ENCODE measurements at places on chromosomes 4 and X.

GRCh38 chrX:39805022-39805421 lies 292.7 kb downstream of the BCOR start:
- DNase-seq = no peak

DNA sequence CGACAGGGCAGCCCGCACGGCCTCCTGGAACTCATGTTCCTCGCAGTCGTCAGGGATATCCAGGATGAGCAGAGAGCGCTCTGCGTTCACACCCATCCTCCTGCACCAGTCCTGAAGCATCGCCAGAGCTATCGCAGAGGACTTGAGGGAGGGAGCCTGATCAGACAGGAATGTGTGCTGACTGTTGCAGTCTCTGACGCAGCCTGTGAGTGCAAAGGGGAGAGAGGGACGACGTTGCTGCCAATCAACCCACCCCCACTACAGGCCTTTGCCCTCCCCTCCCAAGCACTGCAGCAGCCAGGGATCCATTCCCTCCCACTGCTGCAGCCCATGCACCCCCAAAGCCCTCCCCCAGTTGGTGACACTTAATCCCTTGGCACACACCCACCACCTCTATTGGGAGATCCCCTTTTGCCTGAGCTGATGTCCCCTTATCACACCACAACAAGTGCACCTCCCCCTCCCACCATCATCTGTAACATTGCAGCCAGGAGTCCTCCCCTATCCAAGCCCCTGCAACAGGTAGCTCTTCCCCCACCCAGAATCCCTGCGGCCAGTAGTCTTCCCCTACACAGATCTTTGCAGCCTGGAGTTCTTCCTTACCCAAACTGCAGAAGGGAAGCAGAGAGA lies 897 bp downstream of the PNMA6F start:
- DNase-seq = no peak

- DNase-seq = no peak
These were observed 10.0 kb downstream of the ADAM29 start for GRCh38 chr4:174928174-174928573.

GRCh38 chr4:113979148-113979904 lies at the start of gene ARSJ:
Gene ARSJ (minus strand): TSS chr4:113979647. CDS start chr4:113978834, 813 bp downstream.
- peak; percentile 42 for DNase-seq

GRCh38 chrX:150205011-150205410 lies 158.1 kb upstream of the MAMLD1 start:
- DNase-seq = peak; percentile 14

DNA sequence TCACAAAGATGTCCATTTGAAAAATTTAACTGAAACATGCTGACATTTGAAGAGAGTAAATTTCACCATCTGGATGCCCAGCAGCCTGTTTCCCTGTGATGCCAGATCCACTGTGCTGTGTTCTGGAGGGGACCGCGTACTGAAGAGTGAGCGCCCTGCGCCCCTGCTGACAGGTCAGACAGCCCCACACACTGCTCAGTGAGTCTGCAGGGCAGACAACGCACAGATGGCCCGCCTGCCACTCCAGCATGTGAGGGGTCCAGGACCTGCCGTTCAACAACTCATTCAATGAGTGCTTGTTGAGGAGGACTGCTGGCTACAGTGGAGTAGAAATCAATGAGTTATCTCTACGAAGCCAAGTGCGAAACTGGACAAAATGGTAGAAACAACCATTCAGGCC lies 49.2 kb downstream of the FGFRL1 start:
- DNase-seq = no peak

GRCh38 chr4:10031668-10032590 lies 10.6 kb upstream of the SLC2A9 start:
- no peak for DNase-seq

- DNase-seq = no peak
These were observed 15.0 kb downstream of the RPS4X start for GRCh38 chrX:72262077-72262476.

DNA sequence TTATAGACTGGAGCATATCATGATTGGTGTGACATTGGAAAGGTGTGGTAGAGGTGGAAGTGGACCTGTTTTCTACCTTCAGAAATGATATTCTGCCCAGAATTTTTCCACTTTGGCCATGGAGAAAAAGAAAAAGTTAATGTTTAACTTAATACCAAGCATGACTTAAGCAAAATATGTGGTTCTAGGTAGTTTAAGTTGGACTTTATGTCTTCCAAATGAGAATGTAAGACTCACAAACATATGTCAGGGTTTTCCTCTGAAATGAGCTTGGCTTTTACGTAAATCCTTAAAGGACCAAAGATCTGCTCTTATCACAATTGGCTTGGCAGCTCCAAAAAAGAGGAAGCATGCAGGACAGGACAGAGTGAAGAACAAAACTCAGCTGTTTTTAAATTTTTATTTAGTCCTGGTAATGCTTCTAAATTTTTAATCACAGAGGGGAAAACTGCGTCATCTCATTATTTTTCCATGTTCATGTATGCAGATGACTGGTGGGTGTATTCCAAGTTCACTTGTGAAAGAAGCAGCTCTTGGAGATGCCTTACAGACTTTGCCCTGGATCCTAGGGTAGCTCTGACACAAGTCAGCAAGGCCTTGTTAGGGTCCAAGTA lies 98.2 kb downstream of the ANK2 start:
- no peak for DNase-seq

GRCh38 chr4:48796191-48796926 lies 16.3 kb upstream of the FRYL start:
- no peak for DNase-seq

DNA sequence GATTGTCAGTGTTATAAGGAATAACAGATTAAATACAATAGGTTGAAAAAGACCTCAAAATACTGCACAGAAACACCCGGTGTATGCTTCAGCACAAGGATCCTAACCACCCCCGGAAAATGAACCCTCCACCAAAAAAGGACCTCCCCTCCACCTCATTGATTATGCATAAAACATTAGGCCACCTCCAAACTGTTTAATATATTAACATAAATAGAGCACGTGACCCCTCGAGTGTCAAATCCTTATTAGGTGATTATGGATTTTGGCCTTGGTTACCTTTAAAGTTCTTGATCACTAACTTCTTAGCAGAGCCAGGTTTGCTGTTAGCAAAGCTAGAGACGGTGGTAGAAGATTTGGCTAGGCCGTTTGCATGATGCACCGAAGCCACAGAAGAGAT lies 958 bp downstream of the CUL4B start:
- DNase-seq = no peak

- no peak for DNase-seq
These were observed 645.9 kb upstream of the INTU start for GRCh38 chr4:126986828-126987227.

GRCh38 chr4:41640906-41641305 lies 102.9 kb downstream of the LIMCH1 start:
- DNase-seq = no peak

- no peak for DNase-seq
These were observed 21.8 kb downstream of the NR3C2 start for GRCh38 chr4:148420397-148420796.

DNA sequence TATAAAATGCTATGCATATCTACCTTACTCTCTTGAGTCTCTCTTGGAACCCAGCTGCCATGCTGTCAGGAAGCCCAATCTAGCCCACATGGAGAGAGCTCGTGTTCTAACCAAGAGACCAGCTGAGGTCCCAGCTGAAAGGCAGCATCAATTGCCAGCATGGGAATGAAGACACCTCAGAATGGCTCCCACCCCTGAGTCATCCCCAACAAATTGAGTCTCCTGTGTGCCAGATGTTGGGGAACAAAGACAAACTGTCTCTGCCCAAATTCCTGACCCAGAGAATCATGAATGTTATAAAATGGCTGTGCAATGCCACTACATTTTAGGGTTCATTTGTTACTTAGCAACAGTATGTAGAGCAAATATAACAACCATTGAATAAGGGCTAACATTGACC lies 105.2 kb upstream of the STX18 start:
- no peak for DNase-seq

DNA sequence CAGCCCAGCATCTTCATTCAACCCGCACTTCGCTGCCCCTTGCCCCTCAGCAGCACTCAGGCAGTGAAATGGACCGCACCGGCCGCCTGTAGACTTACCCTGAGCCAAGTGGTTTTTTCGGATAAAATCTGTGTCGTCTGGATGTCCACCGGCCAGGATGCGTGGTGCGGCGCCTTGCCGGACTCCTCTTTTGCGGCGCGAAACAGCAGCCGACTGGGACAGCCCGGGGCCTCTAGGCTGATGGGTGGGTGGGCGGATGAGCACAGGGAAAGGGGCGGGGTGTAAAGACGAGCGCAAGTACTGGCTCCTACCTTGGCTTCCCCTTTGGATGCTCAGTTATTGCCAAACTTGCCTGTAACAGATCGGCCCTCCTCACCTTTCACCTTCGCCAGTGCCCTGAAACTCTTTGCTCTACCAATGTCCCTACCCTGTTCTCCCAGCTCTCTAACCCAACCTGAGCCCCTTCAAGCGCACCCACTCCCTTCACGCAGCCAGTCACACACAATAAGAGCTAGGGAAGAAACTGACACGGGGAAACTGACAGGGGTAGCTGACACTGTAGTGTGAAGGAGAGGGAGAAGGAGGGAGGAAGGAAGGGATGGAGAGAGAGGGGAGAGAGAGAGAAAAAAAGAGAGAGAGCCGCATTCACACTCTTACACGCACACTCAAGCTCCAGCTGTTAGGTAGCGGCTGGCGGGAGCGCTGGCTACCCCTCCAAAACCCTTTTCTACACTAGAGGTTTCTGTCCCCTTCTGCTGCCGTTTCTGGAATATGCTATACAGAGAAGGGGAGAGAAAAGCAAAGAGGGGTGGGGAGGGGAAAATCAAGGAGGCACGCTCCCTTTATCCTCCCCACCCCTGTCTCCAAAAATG lies 559 bp downstream of the TRPC5 start:
- no peak for DNase-seq

- DNase-seq = no peak
These were observed 16.0 kb upstream of the TLR8 start for GRCh38 chrX:12890467-12890866.

GRCh38 chr4:151568966-151569365 lies 160.0 kb downstream of the FHIP1A start:
- DNase-seq = no peak

- no peak for DNase-seq
These were observed 17.4 kb downstream of the KLF3 start for GRCh38 chr4:38681281-38681991.

- no peak for DNase-seq
These were observed 28.2 kb downstream of the IL13RA1 start for GRCh38 chrX:118755633-118756032.

DNA sequence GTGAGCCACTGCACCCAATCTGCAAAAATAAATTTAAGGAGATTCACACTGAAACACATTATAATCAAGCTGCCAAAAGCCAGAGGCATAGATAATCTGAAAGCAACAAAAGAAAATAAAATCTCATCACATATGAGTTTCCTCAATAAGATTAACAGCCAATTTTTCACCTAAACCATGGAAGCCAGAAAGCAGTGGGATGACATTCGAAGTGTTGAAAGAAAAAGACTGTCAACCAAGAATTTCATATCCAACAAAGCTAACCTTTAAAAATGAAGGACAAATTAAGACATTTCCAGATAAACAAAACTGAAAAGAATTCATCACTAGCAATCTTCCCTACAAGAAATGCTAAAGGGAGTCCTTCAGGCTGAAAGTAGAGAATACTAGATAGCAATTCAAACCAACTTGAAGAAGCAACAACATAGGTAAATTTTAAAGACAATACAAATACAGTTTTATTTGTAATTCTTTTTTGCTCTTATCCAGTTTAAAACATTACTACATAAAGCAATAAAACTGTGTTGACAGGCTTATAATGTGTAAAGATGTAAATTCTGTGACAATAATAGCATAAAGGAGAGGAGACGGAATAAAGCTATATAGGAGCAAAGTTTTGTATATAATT lies 23.1 kb upstream of the KLHL8 start:
- DNase-seq = peak; percentile 36

GRCh38 chr4:150431221-150431620 lies 150.7 kb upstream of the MAB21L2 start:
- DNase-seq = no peak

DNA sequence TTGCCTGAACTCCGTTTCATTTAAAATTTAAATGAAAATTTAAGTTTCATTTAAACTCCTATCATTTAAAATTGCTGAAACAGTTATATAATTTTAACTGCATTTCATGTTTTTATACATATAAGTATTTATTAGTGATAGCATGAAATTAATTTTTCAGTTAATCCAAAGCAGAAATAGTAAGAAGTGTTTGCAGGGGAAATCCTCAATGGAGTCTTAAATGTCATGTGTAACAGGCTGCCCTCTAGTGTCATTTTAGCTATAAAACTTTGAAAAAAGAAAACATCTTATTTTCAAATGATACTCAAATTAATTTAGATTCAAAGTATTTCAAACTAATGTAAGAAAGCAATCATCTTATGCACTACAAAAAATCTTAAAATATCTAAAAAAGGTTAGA lies 27.2 kb downstream of the TAPT1 start:
- DNase-seq = peak; percentile 12

DNA sequence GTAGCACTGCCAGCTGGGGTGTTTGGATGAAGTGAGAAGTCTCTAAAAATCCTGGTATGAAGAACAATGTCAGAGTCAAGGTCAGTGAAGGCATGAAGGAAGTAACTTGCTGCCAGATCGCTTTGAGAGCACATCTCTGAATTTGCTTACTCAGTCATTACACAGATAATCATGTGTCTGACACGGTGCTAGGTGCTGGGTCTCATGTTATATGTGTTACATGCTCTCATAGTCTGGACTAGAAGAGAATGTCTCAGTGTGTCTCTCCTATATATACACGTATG lies 337.9 kb downstream of the ARHGAP10 start:
- no peak for DNase-seq

- no peak for DNase-seq
These were observed 10.6 kb downstream of the ABCD1 start for GRCh38 chrX:153735274-153735673.

DNA sequence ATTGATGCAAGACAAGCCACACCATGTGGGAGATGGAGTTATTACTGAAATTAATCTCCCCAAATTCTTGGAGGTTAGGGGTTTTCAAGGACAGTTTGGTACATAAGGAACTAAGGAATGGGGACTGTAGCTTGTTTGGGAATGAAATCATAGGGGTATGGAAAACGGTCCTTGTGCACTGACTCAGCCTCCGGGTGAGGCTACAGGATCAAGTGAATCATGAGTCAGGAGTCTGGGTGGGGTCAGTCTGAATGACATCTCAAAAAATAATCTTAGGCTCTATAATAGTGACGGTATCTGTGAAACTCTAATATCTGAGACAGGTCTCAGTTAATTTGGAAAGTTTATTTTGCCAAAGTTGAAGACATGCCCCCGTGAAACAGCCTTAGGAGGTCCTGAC lies 128.5 kb upstream of the CYSLTR1 start:
- DNase-seq = no peak

DNA sequence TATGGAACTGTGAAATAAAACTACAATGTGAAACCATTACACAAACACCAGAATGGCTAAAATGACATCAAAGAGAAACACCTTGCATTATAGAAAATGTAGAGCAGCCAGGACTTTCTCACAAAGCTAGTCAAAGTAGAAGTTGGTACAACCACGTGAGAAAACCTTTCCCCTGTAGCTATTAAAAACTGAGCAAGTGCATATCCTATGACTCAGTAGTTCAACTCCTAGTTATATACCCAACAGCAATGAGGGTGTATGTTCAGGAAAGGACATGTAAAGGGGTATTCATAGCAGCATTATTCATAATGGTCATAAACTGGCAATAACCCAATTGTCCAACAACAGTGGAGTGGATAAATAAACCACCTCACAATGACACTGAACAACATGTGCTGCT lies 177.5 kb upstream of the NUDT10 start:
- no peak for DNase-seq

Data from A549 (cell line).